ENCODE measurements at places on chromosomes 16 and 17.
A peak's percentile ranks its signal among the peaks of the same experiment; 100 is the strongest.

DNA sequence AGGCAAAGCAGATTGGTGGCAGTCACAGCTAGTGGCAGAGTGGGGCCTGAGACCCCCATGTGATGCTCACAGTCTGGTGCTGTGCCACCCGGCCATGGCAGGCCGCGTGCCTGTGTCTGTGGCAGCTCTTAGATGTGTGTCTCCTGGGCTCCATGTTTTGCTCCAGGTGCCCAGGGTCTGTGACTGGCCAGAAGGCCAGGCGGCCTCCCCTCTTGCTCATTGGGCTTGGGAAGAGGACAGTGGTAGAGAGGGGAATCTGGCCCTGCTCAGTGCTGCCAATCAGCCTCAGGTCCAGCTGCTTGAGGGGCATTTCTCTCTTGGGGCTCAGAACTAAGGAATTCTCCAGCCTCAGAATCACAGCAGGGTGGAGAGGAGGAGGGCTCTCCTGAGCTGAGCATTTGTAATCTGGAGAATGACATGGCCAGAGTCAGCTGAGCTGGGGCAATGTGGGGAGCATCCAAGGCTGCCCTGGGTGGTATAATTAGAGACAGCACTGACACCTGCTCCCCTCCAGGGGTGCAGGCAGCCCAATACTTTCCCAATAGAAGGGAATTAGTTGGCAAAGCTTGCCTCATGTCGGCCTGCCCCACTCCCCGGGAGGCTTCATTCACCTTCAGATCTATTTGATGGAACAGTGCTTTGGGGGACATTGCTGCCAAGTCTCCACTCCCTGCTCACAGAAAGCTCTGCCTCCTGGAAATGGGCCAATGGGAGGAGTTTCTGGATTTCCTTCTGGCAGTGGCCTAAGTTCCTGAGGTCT is 2.7 kb upstream of the LASP1NB start:
- DNase-seq = peak; percentile 63

- DNase-seq = no peak
These were observed 45.8 kb upstream of the STAC2 start for GRCh38 chr17:39271546-39271945.

- DNase-seq = no peak
These were observed 55.1 kb upstream of the MNT start for GRCh38 chr17:2455956-2456355.

DNA sequence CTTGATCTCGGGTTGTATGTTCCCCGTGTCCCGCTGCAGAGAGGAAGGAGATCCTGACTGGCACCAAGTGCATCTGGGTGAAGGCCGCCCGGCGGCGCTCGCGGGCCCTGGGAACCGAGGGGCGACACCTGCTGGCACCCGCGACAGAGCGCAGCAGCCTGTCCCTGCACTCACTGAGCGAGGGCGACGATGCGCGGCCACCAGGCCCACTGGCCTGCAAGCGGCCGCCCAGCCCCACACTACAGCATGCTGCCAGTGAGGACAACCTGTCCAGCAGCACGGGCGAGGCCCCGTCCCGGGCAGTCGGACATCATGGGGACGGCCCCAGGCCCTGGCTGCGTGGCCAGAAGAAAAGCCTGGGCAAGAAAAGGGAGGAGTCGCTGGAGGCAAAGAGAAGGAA is 7.5 kb downstream of the BTBD17 start:
- DNase-seq = no peak

GRCh38 chr16:10371592-10371991 is 14.3 kb upstream of the ATF7IP2 start:
- no peak for DNase-seq

DNA sequence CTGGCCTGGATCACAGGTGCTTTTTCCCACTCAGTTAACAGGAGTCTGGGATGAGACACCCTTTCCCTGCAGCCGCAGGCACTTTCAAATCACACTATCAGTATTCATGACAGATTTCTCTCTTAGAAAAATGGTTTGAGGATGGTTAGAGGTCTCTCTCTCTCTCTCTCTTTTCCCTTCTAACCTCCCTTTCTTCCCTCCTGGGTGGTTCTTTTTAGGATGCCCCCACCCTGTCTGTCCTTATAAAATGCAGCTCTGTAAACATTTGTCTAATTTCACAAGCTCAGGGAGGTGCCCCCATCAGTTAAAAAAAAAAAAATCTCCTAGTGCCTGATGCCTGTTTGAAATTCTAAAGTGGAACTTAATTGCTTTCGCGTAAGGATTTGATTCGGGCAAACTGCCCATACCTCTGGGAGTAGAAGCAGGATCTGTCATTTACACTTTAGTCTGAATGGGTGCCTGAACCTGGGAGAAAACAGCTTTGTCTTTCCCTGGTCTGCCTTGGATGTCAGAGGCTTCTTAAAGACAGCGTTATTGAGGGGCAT is 158.8 kb downstream of the CCDC182 start:
- DNase-seq = no peak

DNA sequence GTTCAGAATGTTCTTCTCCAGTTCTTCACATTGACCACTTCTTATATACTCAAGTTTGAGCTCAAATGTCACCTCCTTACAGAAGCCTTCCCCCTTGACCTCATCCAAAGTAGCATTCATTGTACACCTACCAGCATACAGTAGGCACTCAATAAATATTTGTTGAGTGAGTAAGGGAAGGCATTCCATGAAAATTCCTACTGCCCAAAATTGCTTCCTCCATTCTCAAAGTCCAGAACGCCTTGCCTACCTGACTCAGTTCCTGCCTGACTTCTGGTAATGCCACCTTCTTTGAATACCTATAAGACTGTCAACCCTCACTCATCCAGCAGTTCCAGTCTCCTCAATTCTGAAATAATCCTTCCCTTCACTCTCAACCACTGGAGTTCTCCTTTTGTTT is 14.8 kb upstream of the BPTF start:
- no peak for DNase-seq

DNA sequence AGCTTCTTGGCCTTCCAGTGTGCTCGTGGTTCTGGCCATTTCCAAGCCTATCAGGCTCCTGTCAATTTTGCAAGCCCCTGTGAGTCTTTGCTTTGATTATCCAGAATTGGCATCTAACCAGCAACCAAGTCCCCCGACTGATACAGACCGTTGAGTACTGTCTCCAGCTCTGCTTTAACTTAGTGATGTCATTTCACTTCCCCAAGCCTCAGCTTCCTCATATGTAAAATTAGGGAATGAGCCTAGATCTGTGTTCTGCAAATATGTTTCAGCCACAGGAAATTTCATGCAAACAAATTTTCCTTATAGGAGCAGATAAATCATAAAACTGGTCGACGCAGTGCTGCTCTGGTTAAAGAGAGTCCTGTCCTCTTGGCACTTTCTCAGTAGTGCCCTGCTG is 60.1 kb upstream of the WSB1 start:
- no peak for DNase-seq

DNA sequence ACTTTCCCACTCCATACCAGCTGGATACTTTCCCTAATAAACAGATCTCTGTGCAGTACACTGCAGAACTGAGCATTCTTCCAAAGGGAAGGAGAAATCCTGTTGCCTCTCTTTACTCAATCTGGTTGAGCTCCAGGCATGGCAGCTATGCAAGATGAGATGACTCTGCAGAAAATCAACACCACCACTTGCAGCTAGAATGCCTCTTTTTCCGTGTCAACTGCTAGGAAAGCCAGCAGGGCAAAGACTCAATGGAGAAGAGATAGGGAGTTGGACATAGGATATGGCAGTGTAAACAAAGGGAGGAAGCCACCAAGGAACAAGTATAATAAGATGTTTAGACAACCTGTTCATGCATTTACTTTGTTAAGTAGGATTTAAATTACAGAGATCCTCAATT is 40.4 kb upstream of the CORO6 start:
- no peak for DNase-seq

- DNase-seq = no peak
These were observed 7.2 kb upstream of the MFSD6L start for GRCh38 chr17:8806253-8806925.

DNA sequence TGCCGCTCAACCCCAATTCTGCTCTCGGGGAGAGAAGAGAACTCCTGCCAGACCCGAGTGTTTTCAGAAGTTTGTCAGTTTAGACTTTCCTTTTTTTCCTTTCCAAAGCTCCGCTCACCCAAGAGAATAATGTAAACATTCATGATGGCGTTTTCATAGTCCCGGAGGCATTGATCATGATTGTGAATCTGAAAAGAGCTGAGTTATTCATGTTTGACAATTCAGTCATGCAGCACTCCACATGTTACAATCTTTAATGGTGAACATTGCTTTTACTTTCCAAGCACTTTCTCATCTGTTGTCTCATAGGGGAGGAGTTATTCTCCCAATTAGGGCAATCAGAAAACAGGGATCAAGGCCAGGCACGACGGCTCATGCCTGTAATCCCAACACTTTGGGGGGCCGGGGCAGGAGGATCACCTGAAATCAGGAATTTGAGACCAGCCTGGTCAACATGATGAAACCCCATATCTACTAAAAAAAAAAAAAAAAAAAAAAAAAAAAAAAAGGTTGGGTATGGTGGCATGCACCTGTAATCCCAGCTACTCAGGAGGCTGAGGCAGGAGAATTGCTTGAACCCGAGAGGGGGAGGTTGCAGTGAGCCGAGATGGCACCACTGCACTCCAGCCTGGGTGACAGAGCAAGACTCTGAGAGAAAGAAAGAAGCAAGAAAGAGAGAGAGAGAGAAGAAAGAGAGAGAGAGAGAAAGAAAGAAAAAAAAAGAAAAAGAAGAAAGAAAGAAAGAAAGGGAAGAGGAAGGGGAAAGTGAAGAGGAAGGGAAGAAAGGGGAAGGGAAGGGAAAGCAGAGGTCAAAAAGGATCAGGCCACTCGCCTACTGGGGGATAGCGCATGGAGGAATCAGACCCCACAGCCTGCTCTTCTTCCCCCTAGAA is 70.0 kb upstream of the TNRC6C start:
- no peak for DNase-seq
